ENCODE measurements at places on chromosomes 12 and 14.

- DNase-seq: no peak
These were observed 1.7 kb downstream of the C12orf76 start for GRCh38 chr12:110046451-110047187.

DNA sequence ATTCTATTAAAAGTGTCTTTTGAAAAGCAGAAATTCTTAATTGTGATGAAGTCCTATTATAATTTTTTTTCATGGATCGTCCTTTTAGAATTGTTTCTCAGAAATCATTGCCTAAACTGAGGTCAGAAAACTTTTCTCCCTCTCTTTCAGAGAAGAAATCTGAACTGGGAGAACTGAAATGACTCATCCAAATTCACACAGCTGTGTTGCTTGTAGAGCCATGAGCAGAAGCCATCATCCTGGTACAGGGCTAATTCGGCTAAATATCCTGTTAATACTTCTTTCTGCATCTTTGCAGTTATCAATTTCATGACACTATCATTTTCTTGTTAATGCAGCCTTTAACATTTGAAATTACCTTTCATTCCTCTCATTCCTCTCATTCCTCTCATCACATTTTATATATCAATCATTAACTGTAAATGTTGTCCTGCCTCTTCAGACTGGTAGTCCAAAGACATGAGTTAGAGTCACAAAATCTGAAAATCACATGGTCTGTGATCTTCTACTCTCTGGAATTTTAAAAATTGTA is 15.5 kb downstream of the SLC15A5 start:
- DNase-seq: no peak

- no peak for DNase-seq
These were observed 247.3 kb downstream of the LRIG3 start for GRCh38 chr12:58673021-58673420.

GRCh38 chr14:56338674-56339073 is 220.5 kb downstream of the PELI2 start:
- DNase-seq: no peak

DNA sequence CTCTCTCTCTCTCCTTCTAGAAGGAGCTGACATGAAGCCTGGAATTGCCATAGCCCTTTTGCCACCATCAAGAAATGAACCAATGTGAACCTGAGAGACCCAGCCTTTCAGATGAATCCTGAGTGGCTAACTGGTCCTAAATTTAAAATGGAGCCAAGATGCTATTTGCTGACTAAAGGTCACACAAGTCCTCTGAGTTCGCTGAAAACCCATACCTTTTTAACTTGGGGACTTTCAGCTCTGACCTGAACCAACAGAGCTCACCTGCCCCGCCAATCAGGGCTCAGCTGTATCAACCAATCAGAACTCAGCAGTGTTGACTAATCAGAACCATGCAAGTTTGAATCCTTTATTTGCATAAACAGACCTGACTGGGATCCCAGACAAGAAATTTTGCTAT is 70.3 kb upstream of the MDM1 start:
- no peak for DNase-seq

DNA sequence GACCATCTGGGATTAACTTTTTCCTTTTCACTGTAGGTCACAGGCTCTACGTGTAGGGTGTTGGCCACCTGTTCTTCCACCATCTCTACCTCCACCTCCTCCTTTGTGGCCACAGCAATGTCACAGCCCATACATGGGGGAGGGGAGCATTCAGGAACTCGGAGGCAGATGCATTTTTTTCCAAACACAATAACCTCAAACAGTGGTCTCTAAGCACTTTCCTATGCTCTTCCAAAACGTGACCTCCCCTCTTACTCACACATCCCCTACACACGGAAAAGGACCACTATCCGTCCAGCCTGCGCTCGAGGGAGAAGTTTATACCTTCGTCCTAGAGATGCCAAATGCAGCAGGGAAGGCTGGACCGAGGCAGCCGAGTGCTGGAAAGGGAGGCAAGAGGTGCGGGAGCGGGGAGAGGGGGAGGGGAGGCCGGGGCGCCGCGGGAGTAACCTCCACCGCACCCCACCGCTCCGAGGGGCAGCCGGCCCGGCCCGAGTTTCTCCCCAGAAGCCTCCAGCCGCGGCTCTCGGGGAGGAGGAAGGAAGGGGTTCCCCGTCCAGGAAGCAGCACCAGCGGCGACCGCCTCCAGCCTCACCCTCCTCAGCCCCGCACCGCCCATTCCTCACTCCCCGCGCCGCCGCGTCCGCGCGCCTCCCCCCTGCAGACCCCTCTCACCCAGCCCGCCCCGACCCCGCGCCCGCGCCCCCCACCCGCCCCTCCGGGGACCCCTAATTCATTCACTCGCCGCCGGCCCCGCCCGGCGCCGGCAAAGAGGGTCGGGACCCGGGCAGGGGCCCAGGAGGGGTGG is 594 bp downstream of the KRAS start:
- DNase-seq: peak; percentile 9

DNA sequence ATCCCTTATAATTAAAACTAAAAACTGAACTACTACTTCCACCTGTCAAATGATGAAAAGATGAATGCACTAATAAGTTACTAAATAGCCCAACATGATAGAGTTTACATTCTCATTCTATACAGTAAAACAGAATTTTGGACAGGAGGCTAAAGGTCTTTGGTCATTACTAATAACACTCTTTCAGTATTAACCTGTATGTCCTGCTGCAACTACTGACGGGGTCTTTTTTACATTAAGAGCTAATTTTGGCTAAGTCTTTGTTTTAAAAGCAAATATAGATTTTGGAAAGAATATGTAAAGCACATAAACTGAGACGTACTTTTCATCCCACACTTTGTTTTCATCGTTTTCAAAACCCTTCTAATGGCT is 175.4 kb upstream of the CDKN3 start:
- DNase-seq: no peak

DNA sequence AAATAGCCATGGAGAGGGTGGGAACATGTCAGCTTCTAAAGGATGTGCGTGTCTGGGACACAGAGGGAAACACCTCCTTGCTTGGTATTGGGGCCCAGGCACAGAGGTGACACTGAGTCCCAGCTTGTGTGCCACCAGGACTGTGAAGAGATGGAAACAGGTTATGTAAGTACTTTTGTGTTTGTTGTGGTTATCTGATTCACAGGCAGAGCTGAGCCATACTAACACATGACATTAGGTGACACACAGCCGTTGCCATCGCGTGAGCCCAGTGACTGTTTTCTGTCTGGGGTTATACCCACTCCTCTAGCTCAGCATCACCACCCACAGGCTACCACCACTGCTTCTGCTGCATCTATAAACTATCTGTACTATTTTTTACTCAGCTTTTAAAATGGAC is 12.1 kb upstream of the FLVCR2 start:
- peak; percentile 45 for DNase-seq

- DNase-seq: no peak
These were observed 39.6 kb downstream of the CCDC85C start for GRCh38 chr14:99564256-99564925.

GRCh38 chr12:10293570-10294227 is 14.0 kb upstream of the KLRD1 start:
- DNase-seq: no peak

GRCh38 chr14:105485739-105486162 is 935 bp upstream of the CRIP1 start:
- DNase-seq: no peak

DNA sequence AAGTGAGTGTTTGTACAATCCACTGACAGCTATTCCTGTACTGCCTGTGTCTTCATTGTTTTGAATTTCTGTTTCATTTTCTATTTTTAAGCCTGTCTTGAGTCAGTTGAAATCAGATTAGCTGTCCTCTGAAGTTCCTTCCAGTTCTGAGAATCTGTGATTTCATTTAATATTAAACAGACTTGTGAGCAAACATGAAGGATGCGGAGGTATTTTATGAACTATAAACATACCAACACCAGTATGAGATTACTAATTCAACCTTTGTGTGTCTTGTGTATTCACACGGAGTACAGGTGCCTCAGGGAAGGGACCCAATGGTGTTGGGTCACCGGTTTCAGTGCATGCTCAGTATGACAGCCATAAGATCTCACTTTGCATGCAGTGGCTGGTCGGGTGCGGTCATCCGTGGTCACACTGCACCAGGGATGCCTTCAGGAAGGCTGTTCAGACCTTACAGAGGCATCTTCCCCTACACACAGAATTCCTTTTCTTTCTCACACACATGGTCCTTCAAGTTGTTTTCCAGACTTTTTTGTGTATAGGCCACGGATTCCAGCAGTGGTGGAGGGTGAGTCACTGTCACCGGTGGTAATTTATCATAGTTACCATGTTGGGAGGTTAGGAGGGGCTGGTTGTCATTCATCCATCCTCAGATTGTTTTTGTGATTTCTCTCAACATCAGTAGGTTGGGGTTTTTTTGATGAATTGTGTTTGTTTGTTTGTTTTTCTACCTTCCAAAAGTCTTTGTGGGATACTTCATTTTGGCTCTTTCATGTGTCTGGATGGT is 103.0 kb upstream of the SFSWAP start:
- DNase-seq: no peak

All from activated T-cell treated with anti-CD3 and anti-CD28 coated beads for 1 hour (primary cell).